HFFc6 (cell line): ENCODE measurements at places on chromosomes 5 and 9.

DNA sequence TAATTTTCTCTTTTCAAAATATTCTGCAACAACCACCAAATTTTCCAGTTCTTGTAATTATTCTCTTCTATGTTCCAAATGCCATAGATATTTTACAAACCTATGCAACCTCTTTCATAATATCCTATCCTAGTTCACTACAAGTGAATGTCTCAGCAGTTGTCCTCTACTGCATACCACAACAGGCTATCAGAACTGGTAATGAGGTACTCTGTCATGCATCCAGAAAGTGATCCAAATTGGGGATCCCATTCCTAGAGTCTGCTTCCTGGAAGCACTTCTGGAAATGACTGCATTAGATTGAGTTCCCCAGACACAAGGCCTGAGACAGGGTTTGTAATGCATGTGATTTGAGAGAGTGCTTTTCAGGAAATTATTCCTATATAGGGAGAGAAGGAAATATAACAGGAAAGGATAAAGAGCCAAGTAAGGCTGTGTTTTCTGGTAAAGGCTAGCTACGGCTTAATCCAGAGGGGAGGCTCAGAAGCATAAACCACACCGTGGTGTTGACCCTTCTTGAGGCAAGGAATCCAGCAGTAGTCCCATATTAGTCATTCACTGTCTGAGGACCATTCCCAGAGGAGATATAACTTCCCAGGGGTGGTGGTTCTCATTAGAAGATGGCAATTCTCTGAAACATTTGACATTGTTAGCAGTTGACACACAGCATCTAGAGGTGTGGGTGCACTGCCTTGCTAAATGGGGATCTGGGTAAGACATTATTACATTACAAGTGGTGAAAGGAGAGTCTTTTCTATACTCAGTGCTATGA lies 80.3 kb upstream of the FST start:
- DNase-seq: no peak

GRCh38 chr9:80500300-80500699 lies 928.5 kb downstream of the TLE4 start:
- DNase-seq: no peak

DNA sequence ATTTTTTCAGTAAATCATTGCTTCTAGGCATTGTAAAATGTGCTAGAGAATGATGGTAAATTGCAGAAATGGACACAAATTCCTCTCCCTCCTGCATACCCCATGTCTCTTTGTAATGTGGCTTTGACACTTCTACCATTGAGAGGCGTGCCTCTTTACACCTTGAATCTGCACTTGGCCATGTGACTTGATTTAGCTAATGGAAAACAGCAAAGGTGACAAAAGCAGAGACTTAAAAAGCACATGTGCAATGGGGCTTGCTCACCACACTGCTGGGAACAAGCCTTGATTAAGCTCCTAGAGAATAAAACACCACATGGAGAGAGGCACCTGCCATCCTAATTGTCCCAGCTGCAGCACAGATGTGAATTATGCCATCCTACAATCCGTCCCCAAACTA lies 69.9 kb upstream of the NAA35 start:
- no peak for DNase-seq

DNA sequence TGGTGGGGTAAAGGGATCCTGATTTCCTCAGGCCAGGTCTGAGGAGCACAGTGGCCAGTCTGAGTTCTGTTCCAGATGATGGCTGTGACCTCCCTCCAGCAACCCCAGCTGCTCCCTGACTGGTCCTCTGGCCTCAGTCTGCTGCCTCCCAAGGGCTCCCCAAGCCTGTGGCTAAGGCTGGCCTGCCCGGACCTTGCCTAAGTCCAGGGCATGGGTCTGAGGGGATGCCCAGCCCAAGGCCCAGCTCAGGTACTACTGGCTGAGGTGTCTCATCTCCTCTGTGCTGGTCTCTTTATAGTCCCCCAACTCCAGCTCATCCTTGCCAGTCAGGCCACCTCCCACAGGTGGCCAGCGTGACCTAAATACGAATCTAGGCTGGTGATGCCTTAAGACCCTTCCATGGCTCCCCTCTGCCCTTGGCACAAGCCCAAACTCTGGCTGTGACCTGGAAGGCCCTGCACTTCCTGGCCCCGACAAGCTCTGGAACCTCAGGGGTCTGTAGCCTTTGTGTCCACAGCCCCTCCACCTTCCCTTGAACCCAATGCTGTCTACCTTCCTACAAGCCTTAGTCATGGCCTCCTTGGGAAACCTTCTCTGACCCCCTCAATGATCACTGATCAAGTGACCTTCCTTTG lies 9.8 kb downstream of the KIF12 start:
- DNase-seq: no peak

DNA sequence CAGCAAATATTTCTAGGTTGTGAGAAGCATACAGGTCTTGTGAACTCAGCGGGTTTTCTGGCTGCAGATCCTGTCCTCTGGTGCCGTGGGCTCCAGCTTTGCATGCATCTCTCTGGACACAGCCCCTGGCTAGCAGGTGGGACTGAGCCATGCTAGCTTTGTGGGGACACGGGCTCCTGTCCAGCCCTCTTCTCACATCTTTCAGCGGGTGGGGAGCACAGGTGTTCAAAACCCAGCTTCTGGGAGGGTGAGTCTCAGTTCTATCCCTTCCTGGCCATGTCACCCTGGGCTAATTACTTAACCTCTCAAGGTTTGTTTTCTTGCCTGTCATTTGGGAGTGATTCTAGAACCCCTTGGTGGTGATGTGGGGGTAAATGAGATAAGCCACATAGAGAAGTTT lies 162.3 kb downstream of the ICE1 start:
- no peak for DNase-seq

GRCh38 chr9:127183814-127184582 lies 61.6 kb upstream of the ANGPTL2 start:
- no peak for DNase-seq

DNA sequence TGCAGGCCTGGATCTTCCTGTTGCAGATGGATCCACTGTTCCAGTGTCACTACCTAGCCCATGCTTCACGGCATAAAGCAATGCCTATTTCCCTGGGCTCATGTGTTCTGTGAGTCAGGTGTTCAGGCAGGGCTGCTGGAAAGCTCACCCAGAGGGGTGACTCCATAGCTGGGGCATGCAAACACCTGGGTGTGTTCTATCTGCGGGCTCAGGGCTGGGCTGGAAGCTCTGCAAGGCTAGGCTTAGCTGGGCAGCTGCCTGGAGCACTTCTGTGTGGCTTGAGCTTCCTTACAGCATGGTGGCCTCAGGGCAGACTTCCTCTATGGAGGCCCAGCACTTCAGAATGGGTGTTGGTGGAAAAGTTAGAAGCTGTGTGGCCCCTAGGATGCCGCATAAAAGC lies 139.9 kb downstream of the GADD45G start:
- no peak for DNase-seq

- DNase-seq: no peak
These were observed 33.6 kb downstream of the TLR4 start for GRCh38 chr9:117737721-117738226.

GRCh38 chr5:113213551-113214425 lies 221.0 kb downstream of the TSSK1B start:
- no peak for DNase-seq

DNA sequence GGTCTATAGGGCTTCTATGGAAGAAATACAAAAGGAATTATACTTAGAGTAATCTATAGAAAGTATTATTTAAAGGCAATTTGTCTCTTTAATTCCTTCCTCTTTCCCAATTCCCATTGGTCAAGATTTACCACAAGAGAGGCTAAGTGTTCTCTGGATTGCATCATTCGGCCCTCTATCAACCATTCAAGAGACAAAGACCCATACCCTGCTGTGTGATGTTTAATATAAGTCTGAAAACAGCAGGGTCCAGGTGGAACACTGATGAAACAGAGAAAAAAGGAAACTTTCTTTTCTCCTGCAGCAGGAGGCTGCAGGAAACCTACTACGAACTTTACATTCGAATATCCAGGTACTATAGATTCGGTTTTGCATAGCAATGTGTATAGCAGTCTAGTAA lies 323.4 kb downstream of the CHSY3 start:
- no peak for DNase-seq

DNA sequence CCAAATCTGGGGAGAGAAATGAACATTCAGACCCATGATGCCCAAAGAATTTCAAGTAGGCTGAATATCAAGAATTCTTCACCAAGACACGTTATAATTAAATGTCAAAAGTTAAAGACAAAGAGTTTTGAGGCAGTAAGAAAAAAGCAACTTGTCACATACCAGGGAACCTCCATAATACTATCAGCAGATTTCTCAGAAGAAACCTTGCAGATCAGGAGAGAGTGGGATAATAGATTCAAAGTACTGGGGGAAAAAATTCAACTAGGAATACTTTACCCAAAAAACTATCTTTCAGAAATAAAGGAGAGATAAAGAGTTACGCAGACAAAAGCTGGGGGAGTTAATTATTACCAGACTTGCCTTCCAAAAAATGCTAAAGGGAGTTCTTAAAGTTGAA lies 516.0 kb downstream of the CETN3 start:
- DNase-seq: no peak

- DNase-seq: no peak
These were observed 20.1 kb downstream of the IPO11 start for GRCh38 chr5:62432621-62433064.

DNA sequence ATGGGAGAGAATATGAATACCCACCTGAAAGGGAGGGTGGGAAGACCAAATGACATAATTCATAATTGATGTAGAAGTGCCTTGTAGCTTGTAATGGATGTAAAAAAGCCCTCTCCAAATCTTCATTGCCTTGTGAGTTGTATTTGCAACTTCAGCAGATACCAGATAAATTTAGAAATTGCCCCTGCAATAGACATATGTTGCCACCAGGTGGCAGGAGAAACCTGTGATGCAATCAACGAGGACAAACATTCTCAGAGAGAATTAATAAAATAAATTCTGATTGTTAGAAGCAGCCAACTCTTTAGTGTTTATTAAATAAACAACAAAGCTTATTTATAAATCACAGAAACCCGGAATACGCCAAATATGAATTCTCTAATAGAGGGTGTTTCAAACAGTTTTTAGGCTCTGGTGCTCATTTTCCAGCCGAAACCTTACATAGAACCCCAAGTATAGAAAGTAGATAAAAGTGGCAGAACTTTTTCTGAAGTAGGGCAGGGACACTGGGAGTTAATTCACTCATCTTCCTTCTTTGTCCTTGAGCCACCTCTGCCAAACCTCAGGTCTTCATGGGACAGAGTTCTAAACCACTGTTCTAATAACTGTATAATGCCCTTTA lies 147.8 kb downstream of the TMEM38B start:
- DNase-seq: peak; percentile 37

DNA sequence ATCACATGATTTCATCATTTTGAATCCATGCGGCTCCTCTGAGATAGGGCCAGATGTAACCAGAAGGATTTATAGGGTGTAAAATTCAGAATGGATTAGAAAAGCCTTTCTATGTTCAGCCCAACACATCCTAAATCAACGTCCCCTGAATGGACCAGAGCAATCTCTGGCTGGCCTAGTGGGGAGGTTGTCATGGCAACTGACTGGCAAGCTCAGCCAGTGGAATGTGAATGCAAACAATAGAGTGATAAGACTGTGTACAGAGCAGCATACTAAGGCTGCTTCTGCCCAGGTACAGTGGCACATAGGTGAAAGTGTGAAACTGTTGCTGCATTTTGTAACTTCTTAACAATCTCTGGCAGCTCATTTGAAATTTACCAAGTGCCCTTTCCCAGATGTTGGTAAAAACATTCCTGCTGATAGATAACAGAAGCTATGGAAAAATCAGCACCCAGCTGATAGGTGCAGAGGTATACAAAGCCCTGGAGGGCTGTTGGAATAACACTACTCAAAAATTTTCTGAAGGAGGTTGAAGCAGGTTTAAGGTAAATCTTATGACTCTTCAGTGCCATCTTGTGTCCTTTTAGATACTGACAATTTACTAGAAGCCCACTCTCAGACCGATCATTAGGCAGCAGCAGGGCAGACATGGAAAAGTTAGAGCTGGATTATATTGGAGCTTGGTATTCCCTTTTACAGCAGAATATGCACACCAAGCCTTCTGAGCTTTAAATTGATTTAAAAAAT lies 267.2 kb downstream of the RAB3C start:
- DNase-seq: peak; percentile 30

- peak; percentile 78 for DNase-seq
These were observed 28.2 kb upstream of the CPLX2 start for GRCh38 chr5:175842951-175843793.

GRCh38 chr9:38713426-38713825 lies 6.5 kb downstream of the FAM240B start:
- DNase-seq: no peak

DNA sequence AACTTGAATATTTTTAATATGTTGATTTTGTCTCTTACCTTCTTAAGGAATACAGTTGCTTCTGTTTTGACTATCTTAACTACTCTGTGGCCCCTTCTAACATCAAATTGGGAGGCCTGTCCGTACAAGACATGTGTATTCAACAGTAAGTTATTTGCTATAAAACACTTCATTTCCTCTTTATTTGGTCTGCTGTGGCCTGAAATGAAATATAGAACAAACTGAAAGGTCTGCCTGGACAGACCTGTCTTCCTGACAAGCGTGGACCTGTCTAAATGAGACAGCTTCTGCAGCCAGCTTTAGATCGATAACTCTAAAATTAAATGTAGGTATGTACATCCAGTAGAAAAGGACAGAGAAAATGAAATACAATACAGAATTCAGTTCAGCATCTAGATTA lies 2.2 kb upstream of the LPAR1 start:
- no peak for DNase-seq

GRCh38 chr5:10902145-10902544 lies 141.1 kb upstream of the DAP start:
- DNase-seq: peak; percentile 53

DNA sequence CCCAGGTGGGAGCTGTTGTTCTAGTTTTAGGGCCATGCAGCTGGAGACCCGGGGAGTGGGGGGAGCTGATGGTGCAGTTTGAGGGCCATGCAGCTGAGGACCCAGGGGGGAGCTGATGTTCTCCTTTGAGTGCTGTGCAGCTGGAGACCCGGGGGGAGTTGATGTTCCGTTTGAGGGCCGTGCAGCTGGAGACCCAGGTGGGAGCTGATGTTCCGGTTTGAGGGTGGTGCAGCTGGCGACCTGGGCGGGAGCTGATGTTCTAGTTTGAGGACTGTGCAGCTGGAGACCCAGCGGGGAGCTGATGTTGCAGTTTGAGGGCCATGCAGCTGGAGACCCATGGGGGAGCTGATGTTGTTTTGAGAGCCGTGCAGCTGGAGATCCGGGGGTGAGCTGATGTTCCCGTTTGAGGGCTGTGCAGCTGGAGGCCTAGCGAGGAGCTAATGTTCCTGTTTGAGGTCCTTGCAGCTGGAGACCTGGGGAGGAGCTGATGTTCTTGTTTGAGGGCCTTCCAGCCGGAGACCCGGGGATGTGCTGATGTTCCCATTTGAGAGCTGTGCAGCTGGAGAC lies 14.6 kb downstream of the PDCD6 start:
- DNase-seq: no peak

DNA sequence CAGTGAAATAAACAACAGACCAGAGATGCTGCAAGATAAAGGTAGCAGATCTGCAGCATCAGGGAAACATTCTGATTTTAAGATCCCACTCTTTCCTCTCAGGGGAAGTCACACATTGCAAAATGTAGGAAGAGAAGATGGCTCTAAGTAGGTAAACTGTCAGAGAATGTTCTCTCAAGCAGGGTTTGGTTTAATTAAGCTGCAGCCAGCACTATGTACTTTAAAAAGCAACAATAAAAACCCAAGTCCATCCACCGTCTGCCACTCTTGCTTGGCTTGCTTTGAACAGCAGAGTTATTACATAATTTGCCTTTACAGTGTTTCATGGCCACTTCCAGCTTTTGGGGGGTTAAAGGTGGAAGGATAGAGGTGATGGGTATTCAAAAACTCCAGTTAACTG lies 343.2 kb upstream of the DAP start:
- no peak for DNase-seq
